ENCODE measurements at places on chromosomes 2 and 18.

DNA sequence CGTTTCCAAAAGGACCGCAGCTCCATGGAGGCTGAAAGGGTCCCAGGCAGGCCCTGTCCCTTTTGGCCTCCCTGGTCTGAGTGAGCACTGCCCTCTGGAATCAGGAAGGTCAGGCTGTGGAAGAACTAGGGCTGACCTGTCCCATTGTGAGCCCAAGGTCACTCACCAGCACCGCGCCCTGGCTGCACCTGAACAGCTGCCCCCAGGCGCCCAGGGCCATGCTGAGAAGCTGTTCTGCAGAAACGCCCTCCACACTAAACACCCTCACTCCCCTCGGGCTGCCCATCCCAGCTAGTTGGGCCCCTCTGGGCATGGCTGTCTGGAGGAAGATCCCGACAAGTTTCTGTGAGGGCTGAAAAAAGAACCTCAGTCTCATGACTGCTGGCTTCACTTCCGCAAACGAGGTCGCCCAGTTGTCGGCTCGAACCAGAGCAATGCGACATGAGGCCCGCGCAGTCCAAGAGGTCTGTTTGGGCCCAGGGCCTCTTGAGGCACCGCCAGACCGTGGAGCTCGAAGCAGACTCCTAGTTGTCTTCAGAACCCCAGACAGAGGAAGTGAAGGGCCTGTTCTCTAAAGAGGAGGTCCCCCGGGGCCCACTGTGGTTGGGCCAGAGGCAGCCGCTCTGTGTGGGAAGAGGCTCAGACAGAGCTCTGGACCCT, 64.4 kb downstream of the INPP5D start:
- DNase-seq = no peak

DNA sequence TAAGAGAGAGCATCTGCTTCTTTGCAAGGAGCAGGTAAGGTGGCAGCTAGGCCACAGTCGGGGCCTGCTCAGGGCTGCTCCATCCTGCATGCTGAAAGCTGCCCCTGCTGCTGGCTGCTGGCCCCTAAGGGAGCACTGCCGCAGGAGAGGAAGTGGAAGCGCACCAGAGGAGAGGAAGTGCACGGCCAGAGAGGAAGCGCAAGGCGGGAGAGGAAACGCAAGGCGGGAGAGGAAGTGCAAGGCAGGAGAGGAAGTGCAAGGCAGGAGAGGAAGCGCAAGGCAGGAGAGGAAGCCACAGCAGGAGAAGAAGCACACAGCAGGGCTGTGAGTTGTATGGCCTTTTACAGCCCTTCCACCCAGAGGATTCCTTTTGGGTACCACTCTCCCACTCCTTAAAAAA, 539.0 kb upstream of the TNP1 start:
- no peak for DNase-seq

- no peak for DNase-seq
Observed at GRCh38 chr2:29744976-29745375, 176.4 kb downstream of the ALK start.

GRCh38 chr2:71503837-71504236, 50.5 kb downstream of the DYSF start:
- no peak for DNase-seq

GRCh38 chr2:119718501-119719260, 39.7 kb downstream of the TMEM177 start:
- no peak for DNase-seq

GRCh38 chr2:44680983-44681531, 260.4 kb upstream of the SIX3 start:
- DNase-seq = no peak

- no peak for DNase-seq
Observed at GRCh38 chr2:121804340-121804739, 48.9 kb downstream of the TSN start.

GRCh38 chr2:202147775-202148174, 74.7 kb downstream of the KIAA2012 start:
- DNase-seq = no peak

- DNase-seq = no peak
Observed at GRCh38 chr2:142989273-142990204, 112.1 kb downstream of the KYNU start.

- no peak for DNase-seq
Observed at GRCh38 chr2:237575869-237576862, 9.8 kb downstream of the PRLH start.

- no peak for DNase-seq
Observed at GRCh38 chr18:30277676-30278075, 764.9 kb downstream of the DSC3 start.

- no peak for DNase-seq
Observed at GRCh38 chr2:45567974-45568789, 42.9 kb downstream of the SRBD1 start.

- no peak for DNase-seq
Observed at GRCh38 chr2:217106650-217107014, 246.8 kb upstream of the TNP1 start.

GRCh38 chr2:71895320-71896161, 252.1 kb downstream of the CYP26B1 start:
- no peak for DNase-seq

- DNase-seq = no peak
Observed at GRCh38 chr2:210541290-210541902, 15.0 kb upstream of the CPS1 start.

DNA sequence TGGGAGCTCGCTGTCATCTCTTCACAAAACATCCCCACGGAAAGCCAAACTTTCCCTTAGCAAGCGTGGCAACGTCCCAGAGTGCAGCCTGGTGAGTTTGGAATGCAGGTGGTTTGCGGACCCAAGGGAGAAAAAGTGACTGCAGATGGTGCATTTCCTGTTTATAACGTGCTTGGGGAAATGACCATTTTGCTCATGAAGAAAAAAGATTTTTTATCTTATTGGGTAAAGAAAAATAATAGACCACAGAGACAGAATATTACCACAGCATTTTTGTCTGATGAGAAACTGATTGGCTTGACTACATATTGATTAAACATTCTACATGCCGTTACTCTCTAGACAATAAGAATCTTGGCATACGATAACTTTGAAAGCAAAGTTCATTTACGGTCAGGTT, 136.5 kb downstream of the COPS8 start:
- no peak for DNase-seq

DNA sequence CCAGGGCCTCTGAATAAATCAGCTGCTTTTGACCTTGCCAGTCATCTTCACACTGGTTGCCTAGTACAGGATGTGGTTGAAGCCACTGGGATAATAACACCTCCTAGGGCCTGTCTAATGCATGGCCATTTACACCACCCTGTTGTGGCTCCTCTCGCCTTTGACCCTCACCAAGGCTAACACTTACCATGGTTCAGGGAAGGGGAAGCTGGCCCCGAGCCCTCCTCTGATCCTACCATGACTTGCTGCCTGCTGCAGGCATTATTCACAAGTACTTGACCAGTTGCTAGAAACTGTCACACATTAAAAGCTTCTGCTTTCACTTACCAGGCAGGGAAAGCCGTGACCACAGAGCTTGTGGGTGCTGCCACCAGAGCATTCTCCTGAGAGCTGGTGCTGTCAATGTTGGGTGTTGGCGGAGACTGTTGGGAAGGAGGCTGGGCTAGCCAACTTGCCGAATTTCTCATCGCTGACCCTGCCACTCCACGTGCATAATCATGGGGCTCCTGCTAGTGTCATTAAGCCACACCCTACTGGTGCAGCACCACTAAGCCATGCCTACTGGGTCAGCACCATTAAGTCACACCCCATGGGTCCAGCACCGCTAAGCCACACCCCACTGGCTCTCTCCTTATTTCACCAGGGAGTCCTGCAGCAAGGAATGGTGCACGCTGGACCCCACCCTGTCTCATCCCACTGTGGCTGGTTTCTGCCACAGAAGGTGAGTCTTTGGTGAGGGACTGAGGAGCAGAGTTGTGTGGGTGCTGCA, 47.0 kb upstream of the TTC39C start:
- no peak for DNase-seq

DNA sequence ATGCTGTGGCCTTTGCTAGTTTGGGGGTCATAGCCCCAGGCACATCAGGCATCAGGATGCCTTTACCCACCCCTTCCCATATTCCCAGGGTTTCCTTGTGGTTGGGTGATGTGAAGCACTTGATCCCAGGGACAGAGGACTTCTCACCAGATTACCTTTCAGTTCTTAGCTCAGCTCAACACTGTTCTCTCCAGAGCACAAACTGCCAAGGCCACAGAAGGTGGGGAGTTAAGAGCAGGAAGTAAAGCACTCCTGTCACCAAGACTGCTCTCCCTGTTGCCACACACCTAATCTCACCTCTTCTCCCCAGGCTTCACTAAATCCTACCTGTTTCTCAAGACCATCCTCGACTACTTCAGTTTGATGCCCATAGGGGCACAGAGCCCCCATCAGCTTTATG, 25.9 kb downstream of the FHOD3 start:
- no peak for DNase-seq

- DNase-seq = no peak
Observed at GRCh38 chr2:73063472-73063871, 8.0 kb downstream of the SFXN5 start.

DNA sequence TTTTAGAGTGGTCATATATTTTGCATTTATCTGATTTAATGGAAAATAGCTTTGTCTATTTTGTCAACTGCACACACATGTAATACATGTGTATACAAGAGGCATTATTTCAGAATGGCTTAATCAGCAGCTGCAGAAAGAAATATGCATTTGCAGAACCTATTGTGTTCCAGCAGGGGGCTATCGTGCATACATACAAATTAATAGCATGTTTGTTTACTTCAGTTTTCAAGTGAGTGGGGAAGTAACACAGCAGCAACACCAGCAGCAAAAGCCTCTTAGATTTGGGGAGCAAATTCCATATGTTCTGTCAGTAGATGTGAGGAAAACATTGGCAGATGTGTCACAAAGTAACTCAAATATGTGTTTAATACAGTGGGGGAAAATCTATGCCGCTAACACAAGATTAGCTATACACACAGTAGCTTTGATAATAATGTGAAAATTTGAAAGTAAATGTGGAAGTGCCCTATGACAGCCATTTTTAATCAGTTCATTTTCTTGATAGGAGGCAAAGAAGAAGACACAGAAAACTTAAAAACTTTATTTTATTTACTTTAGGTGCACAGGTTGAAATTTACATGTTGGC, 218.1 kb downstream of the WDR7 start:
- no peak for DNase-seq

DNA sequence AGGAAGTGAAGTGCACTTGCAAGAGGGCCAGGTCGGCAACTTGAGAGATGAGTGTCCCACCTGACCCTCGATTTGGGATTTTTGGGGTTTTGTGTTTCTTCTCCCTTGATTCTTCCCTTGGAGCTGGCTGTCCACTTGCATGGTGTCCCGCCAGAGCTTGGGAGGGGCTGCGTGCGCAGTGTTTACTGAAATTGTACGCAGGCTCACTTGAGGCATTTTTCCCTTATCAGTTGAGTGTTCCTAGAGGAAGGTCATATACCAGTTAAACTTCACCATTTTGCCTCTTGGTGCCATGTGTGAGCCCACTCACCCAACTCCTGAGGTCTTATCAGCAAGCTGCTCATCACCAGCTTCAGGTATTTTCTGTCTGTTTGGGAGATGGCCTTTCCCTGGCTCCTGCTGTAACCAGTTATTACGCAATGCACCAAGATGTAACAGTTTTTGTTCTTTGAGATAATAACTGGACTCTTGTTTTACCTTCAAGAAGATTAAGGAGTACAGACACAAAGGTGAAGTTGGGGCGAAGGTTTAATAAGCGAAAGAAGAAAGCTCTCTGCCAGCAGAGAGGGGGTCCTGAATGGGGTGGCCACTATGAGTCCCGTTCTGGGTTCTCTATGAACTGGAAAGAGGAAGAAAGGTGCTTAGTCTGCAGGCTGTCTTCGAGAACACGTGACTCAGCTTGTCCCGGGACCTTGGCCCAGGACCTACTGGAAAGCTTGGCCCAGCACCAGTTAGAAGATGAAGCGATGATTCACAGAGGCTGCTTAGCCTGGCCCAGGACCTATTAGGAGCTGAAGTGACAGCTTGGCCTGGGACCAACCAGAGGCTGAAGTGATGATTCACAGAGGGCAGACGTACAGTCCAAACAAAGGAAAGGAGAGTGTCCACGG, 21.5 kb upstream of the TXNL4A start:
- DNase-seq = no peak

GRCh38 chr2:174776675-174777074, 12.4 kb upstream of the CHRNA1 start:
- DNase-seq = no peak

DNA sequence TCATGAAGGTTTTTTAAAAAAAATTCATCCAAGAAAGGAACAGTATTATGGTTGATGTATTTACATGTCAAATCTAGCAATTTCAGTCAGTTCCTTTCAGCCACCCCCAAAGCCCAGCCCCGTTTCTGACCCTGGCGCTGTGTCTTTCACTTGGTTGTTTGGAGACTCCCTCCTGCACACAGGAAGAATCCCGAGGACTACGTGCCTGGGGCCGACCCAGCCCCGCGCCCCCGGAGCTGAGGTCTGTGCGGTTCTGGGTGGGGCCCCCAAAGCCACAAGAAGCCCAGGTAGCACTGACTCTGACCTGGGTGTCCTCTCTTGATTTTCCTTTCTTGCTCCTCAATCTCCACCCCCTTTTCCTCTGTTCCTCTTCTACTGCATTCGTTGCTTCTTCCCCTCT, 49.1 kb downstream of the TRAPPC12 start:
- DNase-seq = no peak

GRCh38 chr2:121898483-121898882, 143.0 kb downstream of the TSN start:
- no peak for DNase-seq

DNA sequence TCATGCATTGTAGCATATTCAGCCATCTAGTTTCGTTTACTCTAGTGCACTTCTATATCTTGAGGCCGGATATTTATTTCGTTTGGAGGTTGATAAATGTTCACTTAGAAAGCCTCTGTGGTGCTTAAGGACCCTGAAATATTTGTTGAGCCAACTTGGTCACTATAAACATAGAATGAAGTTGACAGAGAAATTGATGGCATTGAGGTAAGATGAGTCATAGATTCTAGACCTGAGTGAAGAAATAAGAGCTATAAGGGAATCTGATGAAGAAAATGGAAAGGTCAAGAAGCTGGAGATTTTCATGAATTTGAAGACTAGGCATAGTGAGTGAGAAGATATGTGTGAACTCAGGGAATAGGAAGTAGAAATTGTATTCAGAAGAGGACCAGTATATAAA, 35.9 kb downstream of the EPC2 start:
- no peak for DNase-seq

GRCh38 chr2:240713071-240713927, 21.6 kb downstream of the AQP12A start:
- DNase-seq = no peak

DNA sequence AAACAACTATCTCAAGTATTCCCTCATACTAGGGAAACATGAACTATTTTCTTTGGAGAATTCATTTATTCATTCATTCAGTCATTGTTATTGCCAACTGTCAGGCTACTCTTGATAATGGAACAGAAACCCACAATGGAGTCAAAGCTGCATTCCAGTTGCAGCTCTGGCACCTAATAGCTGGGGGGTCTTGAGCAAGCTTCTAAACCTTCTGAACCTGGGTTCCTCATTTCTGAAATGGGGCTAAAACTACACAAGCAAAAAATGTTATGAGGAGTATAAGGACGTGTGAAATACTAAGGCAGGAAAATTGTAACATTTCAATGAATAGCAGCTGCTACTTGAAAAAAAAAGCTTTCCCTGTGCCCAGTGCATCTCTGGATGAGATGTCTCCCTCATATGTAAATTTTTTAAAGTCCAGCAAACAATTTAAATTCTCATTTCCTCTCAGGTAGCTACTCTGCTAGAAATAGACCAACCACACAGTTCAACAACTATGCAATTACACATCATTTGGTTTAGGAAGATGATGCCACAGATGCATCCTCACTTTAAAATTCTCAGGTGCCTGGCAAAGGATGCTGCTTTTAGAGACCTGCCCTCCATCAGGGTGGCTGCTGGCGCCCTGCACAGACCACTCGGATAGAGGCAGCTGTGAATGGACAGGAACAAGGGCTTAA, 38.5 kb downstream of the SPRED2 start:
- DNase-seq = no peak

- DNase-seq = no peak
Observed at GRCh38 chr2:212538305-212539071, at the start of gene ERBB4. ERBB4 (minus strand) TSS chr2:212538802; CDS start chr2:212538530, 272 bp downstream.
